ENCODE measurements at places on chromosomes 4 and X. TPM values are rescaled to one million over a fixed set of nuclear protein-coding genes. Genes with fewer than 3 reads are reported as not detected.

DNA sequence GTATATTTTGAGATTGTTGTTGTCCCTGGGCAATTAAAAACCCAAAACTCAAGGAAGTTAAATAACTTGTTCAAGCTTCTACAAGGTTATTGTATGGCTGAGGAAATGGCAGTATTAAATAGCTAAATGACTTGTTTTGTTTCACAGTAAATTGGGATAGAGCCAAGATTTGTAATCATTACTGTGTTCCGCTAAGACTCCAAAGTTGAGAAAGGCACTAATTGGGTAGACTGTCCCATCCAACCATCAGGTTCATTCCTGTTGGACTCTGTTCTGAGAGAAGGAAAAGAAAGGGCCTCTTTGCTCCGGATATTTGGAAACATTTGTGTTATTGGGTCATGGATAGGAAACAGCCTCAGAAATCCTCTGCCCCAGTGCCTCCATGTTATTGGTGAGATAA is 82.2 kb downstream of the DCLK2 start:
- ATAC-seq: no peak

Gene FRAS1
- total RNA-seq: not detected

DNA sequence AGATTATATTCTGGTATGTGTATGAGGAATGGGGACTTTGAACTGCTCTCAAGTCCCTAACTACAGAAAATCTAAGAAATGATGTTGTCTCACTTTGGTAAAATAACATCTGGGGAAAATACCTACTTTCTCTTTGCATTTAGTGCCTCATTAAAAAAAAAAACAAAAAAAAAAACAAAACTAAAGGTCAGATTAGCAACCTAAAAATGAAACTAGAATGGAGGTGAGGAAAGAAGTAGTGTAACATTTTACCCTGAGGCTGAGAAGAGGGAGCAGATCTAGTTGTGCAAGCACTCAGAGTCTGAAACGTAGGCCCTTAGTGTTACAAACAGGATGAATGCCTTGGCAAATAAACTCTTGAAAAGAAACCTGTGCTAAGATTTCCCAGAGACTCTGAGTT is 56.0 kb downstream of the VGLL1 start:
- ATAC-seq: peak; percentile 68

- no peak for ATAC-seq
Observed at GRCh38 chr4:137181293-137181899, 350.9 kb downstream of the PCDH18 start.

- peak; percentile 86 for ATAC-seq
Observed at GRCh38 chr4:38509551-38509950, 154.4 kb upstream of the KLF3 start.

Gene DCAF12L2
- not detected for total RNA-seq
